ENCODE measurements at places on chromosomes 1 and 21.
A peak's percentile ranks its signal among the peaks of the same experiment; 100 is the strongest.

DNA sequence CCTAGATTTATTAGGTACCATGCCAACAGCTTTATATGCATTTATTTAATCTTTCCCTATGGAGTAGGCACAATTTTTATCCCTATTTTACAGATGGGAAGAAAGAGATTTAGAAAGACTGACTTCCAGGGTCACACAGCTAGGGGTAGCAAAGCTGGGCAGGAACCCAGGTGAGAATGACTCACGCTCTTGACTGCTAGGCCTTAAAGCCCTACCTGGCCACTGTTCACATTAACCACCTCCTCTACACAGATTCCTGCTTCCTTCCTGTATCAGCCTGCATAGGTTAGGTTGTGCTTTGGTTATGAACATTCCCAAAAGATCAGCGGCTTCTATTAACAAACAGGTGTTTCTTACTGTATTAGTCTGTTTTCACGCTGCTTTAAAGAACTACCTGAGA is 53.2 kb downstream of the DNAJC6 start:
- no peak for DNase-seq

- DNase-seq: no peak
Measured at GRCh38 chr1:81547912-81548303, 252.8 kb upstream of the ADGRL2 start.

GRCh38 chr1:57843760-57844159 is 419.9 kb upstream of the DAB1 start:
- no peak for DNase-seq

DNA sequence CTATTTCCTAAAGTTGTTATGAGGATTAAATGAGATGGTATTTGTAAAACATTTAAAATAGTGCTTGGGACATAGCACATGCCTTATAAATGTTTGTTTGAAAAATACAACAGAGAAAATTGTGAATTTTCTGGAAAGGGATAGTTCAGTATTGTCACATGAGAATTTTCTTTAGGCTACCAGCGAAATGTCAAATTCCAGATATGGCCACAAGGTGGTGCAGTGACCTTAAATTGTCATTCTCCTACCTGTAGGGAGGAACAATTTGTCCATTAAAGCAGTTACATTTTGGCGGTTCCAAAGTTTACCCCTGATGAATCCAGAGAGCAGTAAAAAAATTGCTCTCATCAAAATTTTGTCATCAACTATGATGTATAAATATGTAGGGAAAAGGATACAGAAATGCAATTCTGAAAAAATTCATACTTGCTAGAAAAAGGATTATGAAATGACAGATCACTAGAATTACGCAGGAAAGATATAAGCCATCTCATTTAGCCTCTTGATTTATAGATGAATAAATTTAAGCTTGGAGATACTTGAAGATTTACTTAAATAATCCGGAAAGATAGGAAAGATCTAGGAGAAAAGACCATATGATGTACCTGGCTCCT is 50.2 kb upstream of the TSHB start:
- no peak for DNase-seq

DNA sequence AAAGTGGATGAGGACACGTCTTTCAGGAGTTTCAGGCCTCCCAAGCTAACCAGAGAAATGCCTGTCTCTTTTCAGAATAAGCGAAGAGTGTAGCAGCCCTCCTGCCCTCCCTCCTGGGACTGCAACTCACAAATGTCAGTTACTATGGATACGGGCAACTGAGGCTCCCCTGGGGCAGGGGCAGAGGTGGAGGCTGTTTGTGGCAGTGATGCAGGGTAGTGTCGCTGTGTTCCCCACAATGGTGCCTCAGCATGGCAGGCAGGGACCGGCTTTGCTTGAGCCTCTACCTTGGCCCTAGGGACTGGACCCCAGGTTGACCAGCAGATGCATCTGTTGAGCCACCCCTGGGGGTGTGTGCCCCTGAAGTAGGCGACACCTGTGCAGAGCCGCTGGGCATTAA is 10.2 kb downstream of the NFASC start:
- no peak for DNase-seq

GRCh38 chr21:26225046-26225445 is 54.5 kb upstream of the APP start:
- DNase-seq: no peak

- no peak for DNase-seq
Measured at GRCh38 chr21:35485364-35485763, 436.3 kb upstream of the RUNX1 start.

DNA sequence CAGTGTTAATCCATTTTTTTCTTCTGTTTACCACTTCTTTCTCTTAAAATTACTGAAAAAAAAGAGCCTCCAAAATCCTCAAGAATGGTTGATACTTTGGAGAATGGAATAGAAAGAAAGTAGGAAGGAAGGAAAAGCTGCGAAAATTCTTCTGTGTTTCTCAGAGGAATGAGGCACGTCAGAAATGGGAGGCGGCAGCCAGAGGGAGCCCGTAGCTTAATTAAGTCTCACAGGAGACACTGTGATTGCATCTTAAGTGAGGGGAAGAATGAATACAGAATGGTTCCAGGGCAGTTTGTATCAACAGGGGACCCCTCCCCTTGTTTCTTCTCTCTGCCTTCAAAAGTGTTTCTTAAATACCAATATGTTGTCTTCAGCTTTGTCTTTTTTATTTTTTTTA is 1099.5 kb downstream of the PLA2G4A start:
- DNase-seq: no peak

- peak; percentile 46 for DNase-seq
Measured at GRCh38 chr1:3668585-3669300, 16.4 kb downstream of the TP73 start.

- DNase-seq: no peak
Measured at GRCh38 chr1:234647245-234647644, 37.3 kb upstream of the IRF2BP2 start.

DNA sequence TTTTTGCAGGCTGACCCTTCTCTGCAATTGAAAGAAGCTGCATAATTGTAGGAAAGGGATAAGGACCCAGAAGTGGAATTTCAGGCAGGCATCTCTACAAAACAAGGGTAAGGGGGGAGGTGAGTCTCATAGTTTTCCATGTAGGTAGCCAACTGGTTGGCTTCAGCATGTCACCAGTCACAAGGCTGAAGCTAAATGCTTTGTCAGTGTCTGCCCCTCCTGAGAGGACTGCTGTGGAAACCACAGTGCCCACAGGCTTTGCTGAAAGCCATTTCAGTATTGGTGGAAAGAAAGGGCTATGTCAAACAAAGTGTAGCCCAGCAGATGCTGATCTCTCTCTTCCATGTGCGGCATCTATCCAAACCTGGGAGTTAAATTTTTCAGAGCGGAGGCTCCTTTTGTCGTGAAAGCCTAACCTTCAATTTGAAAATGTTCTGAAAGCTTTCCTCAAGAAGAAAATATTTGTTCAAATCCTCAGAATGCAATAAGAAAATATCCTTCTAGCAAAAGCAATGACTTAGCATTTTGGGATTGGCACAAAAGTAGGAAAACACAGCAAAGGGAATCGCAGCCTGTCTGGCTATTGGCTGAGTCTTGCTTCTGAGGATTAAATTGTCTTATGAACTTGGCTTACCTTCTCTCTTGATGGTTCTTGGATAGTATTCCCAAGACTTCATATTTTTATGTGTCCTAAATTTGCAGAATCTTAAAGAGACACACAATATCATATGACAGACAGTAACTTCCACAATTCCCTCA is 591.7 kb downstream of the PLPP3 start:
- no peak for DNase-seq

DNA sequence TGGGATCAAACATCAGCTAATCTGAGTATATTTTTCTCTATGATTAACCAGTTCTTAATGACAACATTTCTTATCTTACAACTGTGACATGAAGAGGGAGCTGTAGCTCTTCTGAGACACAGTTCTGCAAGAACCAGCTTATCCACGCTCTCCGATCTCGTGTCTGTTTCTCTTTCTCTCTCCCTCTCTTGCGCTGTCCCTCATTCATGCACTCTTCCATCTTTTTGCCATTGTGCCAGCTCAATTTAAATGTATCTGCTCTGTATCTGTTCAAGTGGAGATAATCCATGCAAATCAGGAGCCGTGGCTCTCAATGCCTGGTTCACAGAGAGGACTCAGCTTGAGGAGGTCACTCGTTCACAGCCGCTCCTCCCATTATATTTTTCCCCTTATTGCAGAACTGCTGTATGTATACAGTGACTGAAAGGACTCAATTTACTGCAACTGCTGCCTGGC is 494.7 kb upstream of the ADGRL2 start:
- DNase-seq: no peak

DNA sequence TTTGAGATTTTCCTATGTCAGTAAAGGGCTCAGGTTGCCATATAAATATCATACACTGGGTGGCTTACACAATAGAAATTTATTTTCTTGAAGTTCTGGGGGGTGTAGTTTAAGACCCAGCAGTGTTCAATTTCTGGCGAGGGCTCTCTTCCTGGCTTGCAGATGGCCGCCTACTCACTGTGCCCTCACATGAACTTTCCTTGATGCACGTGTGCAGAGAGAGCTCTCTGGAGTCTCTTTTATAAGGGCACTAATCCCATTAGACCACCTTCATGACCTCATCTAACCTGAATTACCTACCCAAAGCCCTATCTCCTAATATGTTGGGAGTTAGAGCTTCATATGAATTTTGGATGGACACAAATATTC is 21.1 kb downstream of the TMEM51 start:
- DNase-seq: no peak

DNA sequence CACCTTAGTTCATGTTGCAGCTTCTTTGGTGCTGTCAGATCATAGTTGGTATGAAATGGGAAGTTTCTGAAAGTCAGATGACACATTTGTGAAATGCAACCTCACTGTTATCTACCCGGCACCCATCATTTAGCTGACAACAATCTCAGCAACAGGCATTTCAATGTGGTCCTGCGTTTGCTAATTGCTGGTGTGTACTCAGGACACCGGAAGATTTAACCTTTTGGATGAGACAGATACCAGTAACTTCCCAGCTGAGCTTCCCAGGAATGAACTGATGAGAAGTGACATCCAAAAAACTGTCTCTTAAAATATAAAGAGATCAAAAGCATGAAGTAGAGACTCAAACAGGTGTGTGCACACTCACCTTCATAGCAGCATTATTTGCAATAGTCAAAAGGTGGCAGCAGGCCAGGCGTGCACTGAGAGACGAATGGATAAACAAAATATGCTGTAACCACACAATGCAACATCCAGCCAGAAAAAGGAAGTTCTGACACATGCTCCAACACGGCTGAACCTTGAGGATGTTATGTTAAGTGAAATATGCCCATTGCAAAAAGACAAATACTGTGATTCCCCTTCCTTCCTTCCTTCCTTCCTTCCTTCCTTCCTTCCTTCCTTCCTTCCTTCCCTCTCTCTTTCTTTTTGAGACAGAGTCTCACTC is 7.9 kb upstream of the CLDN14 start:
- DNase-seq: no peak

GRCh38 chr1:212648431-212648830 is 39.9 kb downstream of the ATF3 start:
- DNase-seq: no peak

DNA sequence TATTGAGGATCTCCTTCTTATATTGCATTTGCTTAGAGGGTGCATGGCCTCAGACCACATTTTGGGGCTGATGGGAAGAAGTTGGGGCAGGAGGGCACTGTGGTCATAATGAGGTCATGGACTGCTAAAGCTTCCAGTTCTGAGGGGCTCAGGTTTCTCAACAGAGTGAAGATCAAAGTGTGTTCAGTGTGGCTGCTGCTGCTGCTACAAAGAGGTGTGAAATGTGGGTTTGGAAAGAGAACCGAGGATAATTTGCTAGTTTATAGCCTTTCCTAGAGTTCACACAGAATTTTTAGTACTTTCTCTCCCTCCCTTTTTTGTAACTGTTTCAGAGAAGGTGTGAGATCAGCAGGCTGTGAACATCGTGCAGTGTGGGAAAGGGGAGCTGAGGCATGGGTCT is 73.3 kb downstream of the CACNA1E start:
- DNase-seq: no peak

GRCh38 chr1:195866091-195866780 is 742.0 kb downstream of the KCNT2 start:
- DNase-seq: no peak

DNA sequence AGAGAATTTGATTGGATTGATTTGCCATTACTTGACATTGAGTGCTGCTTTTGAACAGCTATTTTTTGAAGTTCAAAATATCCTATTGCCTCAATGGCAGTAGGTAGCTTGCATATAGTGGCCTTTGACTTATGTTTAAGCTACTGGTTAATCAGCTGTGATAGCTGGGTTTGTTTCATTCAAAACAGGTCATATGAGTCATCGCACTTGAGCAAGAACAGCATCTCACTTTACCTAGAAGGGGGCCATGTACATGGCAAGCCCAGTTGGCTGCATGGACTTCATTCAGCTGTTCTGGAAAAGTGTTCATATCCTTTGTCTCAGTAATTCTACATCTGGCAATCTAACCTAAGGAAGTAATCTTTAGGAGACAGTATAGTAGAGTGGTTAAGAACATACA is 29.0 kb upstream of the ARID1A start:
- DNase-seq: no peak

DNA sequence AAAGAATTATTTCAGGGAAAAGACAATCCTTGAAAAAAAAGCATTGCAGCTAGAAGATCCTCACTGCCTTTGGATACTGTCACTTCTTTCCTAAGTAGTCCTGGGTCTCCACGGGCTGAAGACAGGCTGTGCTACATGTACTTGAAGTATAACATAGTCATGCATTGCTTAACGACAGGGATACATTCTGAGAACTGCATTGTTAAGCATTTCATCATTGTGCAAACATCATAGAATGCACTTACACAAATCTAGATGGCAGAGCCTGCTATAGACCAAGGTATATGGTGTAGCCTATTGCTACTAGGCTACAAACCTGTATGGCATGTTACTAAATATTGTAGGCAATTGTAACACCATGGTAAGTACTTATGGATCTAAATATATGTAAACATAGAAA is 54.0 kb downstream of the KIAA0040 start:
- no peak for DNase-seq

DNA sequence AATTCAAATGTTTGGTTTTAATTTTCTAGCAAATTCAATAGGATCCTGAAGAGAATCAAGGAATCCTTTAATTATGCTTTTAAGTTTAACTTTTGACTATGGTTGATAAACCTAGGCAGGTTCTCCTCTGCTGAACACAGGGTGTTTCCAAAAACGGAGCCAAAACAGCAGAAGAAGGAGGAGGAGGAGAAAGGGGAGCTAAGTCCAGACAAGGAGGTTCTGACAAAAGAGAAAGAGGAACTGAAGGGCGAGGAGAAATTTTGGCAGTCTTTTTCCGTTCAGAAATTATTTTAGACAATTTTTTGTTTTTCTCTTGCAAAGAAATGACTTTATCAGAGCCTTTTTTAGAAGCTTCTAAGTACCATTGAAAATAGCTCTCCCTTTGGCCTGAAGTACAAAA is 33.2 kb upstream of the FNBP1L start:
- no peak for DNase-seq
